ENCODE measurements at places on chromosomes 1 and 21. TPM values are rescaled to one million over a fixed set of nuclear protein-coding genes. Genes with fewer than 3 reads are reported as not detected.
A peak's percentile ranks its signal among the peaks of the same experiment; 100 is the strongest.

NPHS2 gene
- not detected for total RNA-seq

SMIM12 gene
- 25.2 TPM for total RNA-seq

OLFML3 gene
- 13.2 TPM for total RNA-seq

SMYD2 gene
- total RNA-seq = 33.5 TPM

HCRTR1 gene
- not detected for total RNA-seq

KIFAP3 gene
- 47.7 TPM for total RNA-seq

GRCh38 chr1:87208931-87209330 lies 119.7 kb upstream of the LMO4 start:
- no peaks in the 10 kb centered on the region for H3K27me3 ChIP-seq
- H3K27ac ChIP-seq = no peak overlapping the region
- no peaks in the 10 kb centered on the region for H3K36me3 ChIP-seq
- H3K4me1 ChIP-seq = no peaks in the 10 kb centered on the region
- no peak for DNase-seq
- H3K4me3 ChIP-seq = no peak overlapping the region

GRCh38 chr1:147824798-147825197 lies 64.4 kb upstream of the GJA5 start:
- no peaks in the 10 kb centered on the region for H3K4me1 ChIP-seq
- H3K27me3 ChIP-seq = no peaks in the 10 kb centered on the region
- no peak overlapping the region for H3K4me3 ChIP-seq
- H3K27ac ChIP-seq = no peak overlapping the region

GRCh38 chr21:45146306-45146705 lies 71.9 kb downstream of the ADARB1 start:
- H3K27me3 ChIP-seq = no peaks in the 10 kb centered on the region
- peaks cover 6% of the 10 kb centered on the region for H3K4me1 ChIP-seq
- H3K36me3 ChIP-seq = peaks cover 4% of the 10 kb centered on the region

DNA sequence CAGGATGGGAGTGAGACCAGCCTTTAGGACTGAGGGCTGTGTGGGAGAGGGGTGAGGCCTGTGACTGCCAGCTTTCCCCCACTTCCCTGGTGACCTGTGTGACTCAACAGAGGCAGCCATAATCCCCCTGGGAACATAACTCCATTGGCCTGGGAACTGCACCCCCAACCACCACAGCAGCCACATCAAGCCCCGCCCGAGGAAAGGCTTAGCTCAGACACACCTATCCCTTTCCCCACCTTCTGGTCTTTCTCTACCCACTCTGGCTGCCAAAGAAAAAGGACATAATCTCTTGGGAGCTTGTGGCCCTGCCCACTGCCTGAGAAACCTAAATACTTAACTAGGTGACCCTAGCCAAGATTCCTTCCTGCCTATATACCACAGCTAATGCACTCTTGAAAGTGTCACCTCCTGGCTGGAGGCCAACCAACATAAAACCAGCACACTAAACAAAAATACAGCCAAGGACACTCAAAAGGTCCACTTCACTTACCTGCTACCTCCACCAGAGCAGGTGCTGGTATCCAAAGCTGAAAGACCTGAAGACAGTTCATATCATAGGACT lies 406.6 kb upstream of the CAMK1G start:
- H3K27me3 ChIP-seq = no peaks in the 10 kb centered on the region
- H3K27ac ChIP-seq = no peak overlapping the region
- no peak overlapping the region for H3K4me3 ChIP-seq
- no peak for DNase-seq
- H3K36me3 ChIP-seq = no peaks in the 10 kb centered on the region

GRCh38 chr1:58768971-58769808 lies 14.7 kb downstream of the JUN start:
- peaks cover 26% of the 10 kb centered on the region for H3K4me1 ChIP-seq
- no peak overlapping the region for H3K27ac ChIP-seq
- H3K36me3 ChIP-seq = no peaks in the 10 kb centered on the region
- H3K4me3 ChIP-seq = no peak overlapping the region
- no peaks in the 10 kb centered on the region for H3K27me3 ChIP-seq
- DNase-seq = peak; percentile 72

GRCh38 chr1:76059451-76059850 lies 15.1 kb upstream of the ST6GALNAC3 start:
- no peak overlapping the region for H3K4me3 ChIP-seq
- H3K27me3 ChIP-seq = no peaks in the 10 kb centered on the region
- no peaks in the 10 kb centered on the region for H3K4me1 ChIP-seq
- no peak overlapping the region for H3K27ac ChIP-seq

GRCh38 chr1:179012038-179012437 lies 13.7 kb upstream of the FAM20B start:
- H3K27ac ChIP-seq = no peak overlapping the region
- no peak for DNase-seq
- H3K4me1 ChIP-seq = peaks cover 10% of the 10 kb centered on the region

DNA sequence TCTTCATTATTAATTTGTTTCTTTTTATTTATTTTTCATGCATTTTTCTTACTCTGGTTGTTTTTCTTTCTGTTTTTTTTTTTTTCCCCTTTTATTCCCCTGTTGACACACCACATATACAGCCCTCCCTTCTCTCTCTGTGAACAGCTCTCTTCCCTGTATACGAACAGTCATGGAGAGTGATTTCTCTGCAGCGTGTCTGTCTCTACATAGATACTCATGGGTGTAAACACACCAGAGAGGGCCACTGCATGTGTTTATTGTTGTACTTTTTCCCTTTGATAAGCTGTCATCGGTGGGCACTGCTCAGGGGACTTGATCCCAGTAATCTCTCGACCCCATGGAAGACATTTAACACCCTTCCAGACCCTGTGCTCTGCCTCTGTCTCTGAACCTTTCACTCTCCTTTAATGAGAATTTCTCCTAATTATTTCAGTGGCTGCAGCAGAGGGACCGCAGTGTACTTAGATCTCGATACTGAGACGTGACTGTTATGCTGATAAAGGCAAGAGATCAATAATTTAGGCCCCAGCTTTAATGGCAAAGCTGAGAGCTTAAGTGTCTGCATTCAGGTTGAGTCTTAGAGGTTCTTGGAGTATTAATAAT lies 113.1 kb downstream of the PBX1 start:
- no peak for DNase-seq
- no peaks in the 10 kb centered on the region for H3K36me3 ChIP-seq
- peaks cover 8% of the 10 kb centered on the region for H3K4me1 ChIP-seq

- H3K27me3 ChIP-seq = no peaks in the 10 kb centered on the region
- no peaks in the 10 kb centered on the region for H3K36me3 ChIP-seq
- H3K4me3 ChIP-seq = no peak overlapping the region
- peaks cover 64% of the 10 kb centered on the region for H3K4me1 ChIP-seq
Measured at GRCh38 chr1:155982106-155982505, 3.8 kb upstream of the ARHGEF2 start.

- no peak overlapping the region for H3K27ac ChIP-seq
- DNase-seq = no peak
- peaks cover 1% of the 10 kb centered on the region for H3K27me3 ChIP-seq
- H3K4me1 ChIP-seq = peaks cover 8% of the 10 kb centered on the region
Measured at GRCh38 chr21:42409366-42409765, 5.7 kb downstream of the UBASH3A start.

Data from upper lobe of left lung (tissue), 6 donors.